ACHN (cell line): ENCODE measurements at places on chromosomes 2 and 18.

- no peak for DNase-seq
Observed at GRCh38 chr18:41021089-41021488, 933.9 kb upstream of the PIK3C3 start.

DNA sequence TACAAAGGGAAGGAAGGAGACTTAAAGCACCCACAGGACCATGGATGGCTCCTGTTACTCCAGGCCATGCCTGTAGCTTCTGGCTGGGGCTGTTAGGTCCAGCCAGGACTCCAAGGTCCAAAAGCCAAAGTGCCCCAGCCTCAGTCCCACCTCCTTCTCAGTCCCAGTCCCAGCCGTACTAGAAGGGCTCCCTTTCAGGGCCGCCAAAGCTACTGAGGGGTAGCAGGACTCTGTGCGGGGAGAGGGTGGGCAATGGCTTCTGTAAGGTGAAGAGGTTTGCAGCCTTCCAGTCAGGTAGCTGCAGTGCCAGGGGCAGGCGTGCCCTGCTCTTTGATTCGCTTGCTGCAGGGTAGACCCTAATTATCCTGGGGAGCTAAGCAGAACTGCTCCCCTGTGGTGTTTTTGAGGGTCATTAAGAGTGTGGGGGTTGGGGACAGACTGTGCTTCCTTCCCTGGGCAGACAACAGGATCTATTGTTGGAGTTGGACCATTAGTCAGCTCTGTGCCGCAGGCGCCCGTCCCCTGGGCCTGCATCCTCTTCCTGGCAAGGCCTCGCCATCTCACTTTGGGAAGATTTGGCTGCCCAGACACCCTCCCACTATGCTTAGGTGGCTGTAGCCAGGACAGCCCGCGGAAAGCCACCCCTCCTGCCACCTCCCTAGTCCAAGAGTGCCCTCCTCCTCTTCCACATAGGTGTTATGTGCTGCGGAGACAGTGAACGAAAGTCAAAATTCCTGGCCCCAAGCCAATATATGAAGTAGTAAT, 118.8 kb downstream of the ZBTB7C start:
- DNase-seq: no peak

DNA sequence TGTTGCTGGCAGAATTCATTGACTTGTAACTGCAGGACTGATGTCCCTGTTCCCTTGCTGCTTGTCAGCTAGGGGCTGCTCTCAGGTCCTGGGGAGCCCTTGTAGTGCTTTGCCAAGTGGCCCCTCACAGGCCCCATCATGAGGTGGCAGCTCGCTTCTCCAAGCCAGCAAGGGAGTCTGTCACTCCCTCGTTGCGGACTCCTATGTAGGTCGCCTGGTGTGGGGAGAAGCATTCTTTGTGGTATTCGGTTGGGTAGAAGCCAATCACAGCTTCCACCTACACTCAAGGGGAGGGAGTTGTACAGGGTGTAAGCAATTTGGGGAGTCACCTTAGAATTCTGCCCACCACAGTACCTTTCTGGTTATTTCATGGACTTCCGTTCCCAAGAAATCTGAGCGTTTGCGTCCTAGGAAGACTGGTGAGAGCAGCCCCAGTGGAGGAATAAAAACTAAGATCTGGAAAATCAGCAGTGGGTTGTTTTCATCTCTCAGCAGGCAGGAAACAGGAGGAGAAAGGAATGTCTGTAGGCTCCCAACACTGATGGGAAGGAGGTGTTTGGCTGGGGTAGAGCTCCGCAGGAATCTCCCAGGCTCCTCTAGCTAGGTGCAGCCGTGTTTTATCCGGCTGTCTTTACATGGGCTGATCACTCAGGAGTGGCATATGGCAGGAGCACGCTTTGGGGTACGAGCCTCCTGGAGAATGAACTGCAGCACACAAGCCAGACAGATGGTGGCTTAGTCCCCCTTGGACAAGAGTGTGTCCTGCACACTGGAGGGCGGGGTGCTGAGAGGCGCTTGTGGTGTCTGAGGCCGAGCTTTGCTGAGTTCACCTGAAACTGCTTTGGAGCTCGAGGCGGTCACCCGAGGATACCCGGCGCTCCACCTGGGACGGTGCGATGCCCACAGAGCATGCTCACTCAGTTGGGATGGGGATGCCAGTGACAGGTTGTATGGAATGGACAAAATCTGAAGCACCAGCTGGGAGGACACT, 58.3 kb downstream of the LDLRAD4 start:
- DNase-seq: no peak

GRCh38 chr2:54429054-54429453, 27.1 kb upstream of the SPTBN1 start:
- DNase-seq: no peak

DNA sequence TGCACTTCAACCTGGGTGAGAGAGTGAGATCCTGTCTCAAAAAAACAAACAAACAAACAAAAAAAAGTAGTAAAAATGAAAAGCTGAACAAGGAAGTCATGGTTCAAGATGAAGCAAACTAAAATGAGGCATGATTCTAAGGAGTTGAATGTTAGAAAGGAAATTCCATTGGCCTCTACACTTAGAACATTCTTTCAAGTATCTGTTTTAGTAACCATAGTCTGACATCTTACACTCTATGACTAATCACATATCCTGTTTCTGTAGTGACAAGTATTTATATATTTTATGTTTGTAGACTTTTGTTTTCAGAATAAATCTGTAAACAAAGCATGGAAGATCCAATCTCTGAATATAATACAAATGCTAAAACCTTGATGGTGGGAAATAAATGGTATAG, 164.1 kb downstream of the KIAA1328 start:
- no peak for DNase-seq

- DNase-seq: no peak
Observed at GRCh38 chr2:237996021-237996593, 29.3 kb downstream of the UBE2F start.

DNA sequence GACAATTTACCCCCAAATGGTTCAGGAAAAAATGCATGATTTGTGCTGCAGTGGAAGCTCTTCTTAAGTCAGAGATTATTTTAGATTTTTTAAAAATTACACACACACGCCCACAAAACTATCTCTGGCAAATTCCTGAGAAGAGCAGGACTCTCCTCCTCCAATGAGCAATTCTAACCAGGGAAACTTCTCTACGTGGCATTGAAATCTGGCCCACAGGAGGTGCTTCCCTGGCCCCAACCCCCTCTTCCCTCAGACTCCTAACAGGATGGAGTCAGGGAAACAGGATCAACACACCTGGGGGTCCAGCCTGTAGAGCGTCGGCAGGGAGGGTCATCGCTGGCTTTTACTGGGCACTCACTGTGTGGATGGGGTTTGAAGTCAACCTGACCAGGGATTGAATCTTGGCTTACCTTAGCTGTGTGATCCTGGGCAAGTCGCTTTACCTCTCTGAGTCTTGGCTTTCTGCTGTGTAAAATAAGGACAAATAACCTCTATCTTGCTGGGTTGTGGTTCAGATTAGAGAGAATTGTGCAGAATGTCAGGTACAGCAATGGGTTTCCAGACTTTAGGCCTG, 65.4 kb upstream of the ASAP2 start:
- DNase-seq: no peak

- no peak for DNase-seq
Observed at GRCh38 chr18:5463390-5463789, 80.4 kb downstream of the EPB41L3 start.

DNA sequence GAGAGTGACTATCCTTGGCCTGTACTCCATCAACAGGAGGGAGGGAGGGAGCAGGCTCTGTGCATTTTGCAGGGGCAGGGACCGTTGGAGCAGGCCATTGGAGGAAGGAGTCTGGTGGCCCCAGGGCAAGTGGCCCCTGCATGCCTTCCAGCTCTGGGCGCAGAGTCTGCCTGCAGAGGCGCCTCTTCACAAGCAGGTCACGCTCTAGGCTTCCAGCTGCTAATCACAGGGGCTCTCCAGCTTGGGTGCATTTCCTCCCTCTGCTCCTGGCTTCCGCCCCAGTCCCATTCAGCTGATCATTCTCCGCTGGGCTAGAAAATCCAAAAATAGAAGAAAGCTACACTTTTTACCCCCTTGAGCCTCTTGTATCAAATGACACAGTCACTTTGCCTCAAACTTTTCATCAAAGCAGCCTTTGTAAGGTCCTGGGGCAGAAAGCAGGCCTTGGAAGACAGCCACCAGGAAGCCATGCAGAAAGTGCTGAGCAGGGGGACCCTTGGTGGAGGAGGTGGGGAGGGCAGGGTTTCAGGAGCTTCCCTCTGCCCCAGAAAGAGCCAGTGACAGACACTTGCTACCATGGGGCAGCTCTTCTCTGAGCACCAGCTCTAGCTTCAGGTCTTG, 11.3 kb downstream of the TMEM247 start:
- DNase-seq: no peak

DNA sequence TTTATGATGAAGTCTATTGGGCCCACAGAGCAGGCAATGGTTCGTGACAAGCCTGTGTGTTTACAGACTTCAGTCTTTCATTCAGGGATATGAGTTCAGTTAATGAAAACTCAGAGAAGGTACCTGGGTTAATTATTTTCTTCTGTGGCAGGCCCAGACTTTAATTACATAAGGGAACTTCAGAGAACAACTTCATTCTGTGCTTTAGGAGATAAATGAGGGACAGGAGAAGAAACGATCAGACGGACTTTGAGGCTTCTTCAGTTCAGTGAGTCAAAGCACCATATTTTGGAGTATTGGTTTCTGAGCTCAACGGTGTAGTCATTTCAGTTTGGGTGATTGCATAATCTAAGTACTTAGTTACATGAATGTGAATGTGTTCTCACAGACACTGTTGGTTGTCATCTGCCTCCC, 203.0 kb upstream of the KCNJ3 start:
- DNase-seq: no peak

DNA sequence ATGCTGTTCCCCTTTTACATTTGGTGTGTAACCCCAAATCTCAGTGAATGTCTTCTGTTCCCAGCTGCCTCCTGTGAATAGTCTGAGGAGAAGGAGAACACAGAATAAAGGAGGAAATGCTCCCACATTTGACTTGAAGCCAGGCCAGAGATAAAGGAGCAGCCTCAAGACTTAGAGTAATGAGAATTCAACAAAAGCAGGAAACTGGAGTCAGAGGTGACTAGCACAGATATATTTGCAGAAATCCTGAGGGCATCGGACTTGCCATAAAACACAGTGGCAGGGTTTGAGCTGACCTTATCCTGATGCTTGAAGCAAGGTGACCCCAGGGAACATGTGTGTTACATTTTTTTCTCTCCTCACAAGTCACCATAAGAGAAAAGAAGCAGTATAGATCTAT, 291.4 kb upstream of the RND3 start:
- no peak for DNase-seq

DNA sequence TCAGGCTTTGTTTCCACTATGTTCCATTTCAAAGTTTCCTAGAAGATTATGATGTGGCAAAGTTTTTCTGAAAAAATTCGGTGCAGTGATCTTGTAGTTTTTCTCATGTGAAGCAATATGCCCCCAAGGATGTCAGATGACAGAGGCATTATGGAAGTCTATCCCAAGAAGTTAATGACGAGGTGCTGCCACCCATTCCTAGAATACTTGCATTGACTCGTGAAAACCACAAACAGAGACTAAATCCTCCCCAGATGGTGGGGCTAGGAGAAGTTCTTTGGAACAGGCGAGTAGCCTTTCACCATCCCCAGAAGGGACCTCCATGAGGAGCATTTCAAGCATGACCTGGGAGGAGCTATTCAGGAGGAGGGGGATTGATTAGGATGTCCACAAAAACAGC, 40.2 kb upstream of the COPS8 start:
- no peak for DNase-seq
